ENCODE measurements at places on chromosomes 2 and 18.

DNA sequence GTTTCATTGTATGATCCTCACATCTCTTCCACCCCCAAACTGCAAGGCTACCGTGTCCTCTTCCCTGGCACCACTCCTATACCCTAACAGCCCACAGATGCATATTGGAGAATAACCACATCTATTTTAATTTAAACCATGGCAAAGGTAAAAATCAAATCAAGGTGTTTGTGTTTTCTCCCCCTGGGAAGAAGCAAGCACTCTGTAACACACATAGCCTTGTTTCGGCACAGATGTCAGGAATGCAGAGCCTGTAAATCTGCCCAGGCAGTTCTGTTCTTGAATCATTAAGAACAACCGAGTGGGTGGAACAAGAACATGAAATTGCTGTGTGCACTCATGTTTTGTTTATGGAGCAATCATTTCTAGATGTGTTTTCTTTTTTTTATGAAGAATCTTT is 6.8 kb upstream of the COX7A2L start:
- DNase-seq, result peak; percentile 76

GRCh38 chr2:59413751-59414570 is 1139.5 kb downstream of the BCL11A start:
- DNase-seq, result no peak

DNA sequence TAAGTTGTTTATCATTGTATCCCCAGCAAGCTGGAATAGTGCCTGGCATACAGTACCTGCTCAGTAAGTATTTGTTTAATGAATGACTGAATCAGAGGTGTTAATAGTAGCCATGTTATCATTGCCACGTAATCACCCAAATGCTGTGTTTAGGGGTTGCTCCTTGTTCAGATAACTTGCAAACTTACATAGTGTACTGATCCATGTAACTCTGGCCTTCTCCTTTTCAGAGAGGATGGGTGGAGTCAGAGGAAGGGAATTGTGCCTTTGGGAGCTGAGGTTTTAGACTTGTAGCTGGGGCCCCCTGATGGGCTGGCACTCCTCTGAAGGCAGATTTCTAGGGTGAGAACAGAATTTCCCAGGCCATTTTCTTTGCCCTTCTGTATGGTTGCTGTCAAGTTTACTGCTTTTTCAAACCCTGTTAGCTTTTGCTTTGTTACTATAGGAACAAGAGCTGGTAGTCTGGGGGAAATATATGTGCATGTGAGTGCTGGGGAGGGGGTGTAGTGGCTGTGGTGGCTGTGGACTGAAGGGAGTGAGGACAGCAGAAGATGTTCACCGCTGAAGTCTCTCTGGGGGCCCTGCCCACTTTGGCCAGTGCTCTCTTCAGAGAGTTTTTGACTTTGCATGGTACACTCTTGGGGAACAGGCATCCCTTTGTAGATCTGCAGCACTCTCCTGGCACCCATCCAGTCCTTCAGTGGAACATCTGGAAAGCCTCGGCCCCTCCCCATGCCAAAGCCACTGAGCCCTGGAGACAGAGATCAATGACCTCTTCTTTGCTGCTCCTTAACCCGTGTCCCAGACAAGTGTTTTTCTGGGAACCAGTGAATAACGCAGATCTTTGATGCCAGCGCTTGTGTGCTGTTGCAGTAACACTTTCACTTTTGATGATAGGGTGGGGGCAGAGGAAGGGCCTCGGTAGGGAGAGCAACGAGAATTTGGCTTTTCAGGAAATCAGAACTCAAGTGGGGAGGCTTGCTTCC is 209.0 kb downstream of the PRKCE start:
- DNase-seq, result peak; percentile 89

- no peak for DNase-seq
These were observed 308.6 kb downstream of the RNF144A start for GRCh38 chr2:7225848-7226247.

- DNase-seq, result no peak
These were observed 5.3 kb upstream of the PXDN start for GRCh38 chr2:1749489-1750119.

DNA sequence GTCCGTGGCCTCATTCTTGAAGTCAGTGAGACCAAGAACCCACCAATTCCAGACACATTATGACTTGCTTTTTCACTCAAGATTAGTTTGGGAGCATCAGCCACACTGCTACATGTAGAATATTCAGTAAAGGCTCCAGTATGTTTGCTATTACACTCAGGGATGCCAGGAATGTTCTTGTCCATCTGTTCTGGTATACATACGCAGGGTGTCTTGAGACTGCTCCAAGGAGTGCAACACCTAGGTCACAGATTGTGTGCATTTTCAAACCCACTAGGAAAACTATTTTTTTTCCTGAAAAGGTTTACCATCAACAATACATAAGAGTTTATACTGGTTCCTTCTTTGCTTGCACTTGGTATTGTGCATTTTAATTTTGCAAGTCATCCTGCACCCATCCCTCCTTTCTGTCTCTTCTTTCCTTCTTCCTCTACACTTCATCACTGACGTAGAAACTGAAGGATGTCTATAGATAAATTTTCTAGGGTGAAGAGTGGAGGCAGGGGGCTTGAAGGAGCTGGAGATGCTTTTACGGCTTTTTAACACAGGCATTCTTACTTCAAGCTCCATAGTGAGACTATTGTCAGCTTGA is 35.3 kb upstream of the MAP2 start:
- DNase-seq, result no peak

- DNase-seq, result peak; percentile 60
These were observed 26.3 kb downstream of the MRPL35 start for GRCh38 chr2:86225581-86225980.

GRCh38 chr2:203599509-203599908 is 64.4 kb upstream of the RAPH1 start:
- DNase-seq, result no peak

DNA sequence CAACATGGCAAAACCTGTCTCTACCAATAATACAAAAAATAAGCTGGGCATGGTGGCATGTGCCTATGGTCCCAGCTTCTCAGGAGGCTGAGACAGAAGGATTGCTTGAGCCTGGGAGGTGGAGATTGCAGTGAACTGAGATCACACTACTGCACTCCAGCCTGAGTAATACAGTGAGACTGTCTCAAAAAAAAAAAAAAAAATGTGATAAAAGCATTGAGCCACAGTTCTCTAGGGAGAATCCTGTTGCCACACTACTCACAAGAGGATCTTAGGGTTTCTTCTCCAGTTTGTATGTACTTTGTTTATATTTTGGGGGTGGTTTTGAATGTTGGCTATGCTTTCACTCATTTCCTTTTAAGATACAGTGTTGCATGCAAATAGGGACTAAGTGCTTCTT is 62.0 kb downstream of the TMEM185B start:
- no peak for DNase-seq

- peak; percentile 30 for DNase-seq
These were observed 39.0 kb downstream of the TGFA start for GRCh38 chr2:70514612-70515055.

GRCh38 chr2:50720697-50721315 is 311.1 kb downstream of the NRXN1 start:
- peak; percentile 71 for DNase-seq

DNA sequence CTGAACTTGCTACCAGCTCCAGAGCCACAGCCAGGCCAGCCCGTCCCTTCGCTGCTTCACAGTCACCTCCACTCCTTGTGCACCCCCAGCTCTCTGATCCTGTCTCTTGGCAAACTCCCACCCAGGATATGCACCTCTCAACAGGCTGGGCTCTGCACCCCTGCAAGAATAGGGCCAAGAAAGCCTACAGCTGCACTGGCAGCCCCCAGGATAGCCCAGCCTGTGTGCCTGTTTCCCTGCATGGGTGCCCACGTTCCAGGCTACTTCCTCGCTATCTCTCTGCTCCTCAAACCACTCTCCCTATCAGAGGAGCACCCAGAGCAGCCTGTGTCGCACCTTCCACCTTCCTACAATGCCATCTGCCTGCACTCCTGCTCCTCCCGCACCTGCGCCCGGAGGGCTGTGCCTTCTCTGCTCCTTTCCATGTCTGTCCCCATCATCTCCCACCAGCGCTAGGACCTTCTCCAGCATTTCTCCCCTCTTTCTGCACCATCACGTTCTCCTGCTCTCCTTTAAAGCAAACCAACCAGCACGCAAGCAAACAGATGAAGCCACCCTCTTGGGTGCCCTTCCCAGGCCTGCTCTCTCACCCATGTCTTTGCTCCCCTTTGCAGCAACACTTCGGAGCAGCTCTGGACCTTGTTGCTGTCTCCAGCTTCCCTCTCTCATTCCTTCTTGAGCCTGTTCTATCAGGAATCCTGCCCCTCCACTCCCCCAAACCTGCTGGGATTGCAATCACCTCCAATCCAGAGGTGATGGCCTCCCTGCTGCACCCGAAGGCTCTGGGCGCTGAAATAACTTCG is 313.2 kb upstream of the HS6ST1 start:
- no peak for DNase-seq

DNA sequence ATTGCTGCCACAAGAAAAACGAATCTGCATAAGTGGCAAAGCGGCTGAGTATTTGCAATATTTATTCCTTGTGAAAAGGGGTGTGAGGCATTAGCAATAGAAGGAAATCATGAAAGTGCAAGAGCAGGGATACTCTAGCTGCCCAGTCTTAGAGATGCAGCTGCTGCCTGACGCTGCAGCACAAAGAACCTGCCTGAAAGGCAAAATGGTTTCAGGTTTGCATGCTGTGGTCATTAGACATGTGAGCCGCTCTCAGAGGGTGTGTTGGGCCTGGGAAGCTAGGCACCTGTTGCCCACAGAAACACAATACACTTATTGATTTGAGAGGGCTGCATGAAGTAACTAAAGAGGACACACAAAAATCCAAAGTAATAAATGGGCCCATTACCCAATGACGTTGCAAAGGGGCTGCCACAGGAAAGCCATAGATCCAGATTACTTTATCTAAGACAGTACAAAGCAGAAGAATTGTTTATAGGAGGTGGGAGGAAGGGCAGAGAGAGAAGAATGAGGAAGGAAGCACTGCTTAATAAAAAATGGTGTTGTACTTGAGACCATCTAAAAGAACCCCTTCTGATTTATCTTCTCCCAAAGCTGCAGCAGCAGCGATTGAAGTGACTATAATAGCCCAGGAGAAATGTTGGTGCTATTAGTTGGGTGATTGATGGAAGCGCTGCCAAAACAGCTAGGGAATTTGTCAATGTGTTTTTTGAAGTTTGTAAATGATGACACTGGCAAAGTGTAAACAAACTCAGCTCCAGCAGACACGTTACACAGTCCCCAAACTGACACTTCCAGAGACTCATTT is 492.4 kb upstream of the ACVR2A start:
- no peak for DNase-seq

GRCh38 chr2:203718087-203718486 is 11.6 kb downstream of the CD28 start:
- no peak for DNase-seq

- DNase-seq, result no peak
These were observed 82.3 kb downstream of the MYO1B start for GRCh38 chr2:191327484-191327883.

DNA sequence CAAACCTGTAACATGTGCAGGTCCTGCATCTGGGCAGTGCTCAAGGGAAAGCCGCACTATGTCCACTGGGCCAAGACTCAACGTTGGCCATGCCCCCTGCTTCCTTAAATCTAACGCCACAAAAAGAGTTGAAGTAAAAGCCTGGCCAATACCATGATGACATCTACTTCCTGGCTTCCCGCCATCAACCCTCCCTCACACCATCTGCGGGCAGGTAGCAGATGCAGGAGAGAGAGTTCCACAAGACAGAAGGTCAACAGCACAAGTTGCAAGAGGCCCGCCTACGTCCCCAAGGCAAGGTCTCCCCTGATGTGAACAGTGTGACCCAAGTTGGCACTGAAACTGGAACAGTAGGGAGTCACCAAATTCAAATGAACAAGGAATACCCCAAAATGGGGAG is 48.4 kb downstream of the ABCG8 start:
- no peak for DNase-seq

DNA sequence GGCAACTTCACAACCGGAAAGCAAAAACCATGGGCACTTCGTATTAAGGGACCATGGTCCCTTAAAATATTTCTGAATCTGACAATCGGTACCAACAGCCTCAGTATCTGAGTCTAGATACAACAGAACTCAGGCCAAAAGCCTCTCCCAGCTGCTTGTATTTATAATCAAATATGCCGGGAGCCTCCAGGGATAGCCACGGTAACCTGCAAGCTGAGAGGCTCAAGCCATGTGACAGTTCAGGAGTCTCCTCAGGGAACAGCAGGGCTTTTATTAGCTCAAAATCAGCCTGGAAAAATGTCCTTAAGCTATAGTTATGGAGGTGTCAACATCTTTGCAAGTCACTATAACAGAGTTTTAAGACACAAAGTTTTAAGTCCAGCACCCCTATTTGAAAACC is 352.8 kb upstream of the GYPC start:
- no peak for DNase-seq
